Mesothelial cell of epicardium (in vitro differentiated cells): ENCODE measurements at places on chromosomes 7 and 10.

DNA sequence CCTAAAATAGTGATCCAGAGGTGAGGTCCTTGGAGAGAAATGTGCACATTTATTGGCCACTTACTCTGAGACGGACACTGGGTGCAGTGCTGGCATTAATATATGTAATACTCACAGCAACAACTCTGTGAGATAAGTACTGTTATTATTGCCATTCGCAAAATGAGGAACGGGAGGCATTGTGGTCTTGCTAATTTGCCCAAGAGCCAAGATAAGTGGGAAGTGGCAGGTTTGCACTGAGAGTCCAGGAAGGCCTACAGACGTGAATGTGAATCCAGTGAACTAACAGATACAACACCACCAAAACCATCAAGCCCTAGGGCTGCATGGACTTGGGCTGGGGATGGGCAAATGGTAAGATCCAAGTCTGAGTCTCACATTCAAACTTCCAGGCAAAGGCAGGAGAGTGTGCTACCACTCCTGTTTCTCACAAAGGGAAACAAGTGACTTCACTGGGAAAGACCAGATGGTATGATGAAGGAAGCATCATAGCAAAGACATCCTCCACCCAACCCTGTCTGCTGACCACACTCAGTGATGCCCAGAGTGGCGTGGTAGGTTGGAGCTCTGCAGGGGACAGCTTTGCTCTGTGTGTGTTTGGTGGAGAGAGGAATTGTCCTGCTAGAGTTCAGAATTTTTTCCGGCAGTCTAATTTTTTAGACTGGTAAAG lies 19.2 kb downstream of the TMEM273 start:
- no peak for DNase-seq

- no peak for DNase-seq
These were observed 346.0 kb downstream of the ELMO1 start for GRCh38 chr7:37102518-37103137.

DNA sequence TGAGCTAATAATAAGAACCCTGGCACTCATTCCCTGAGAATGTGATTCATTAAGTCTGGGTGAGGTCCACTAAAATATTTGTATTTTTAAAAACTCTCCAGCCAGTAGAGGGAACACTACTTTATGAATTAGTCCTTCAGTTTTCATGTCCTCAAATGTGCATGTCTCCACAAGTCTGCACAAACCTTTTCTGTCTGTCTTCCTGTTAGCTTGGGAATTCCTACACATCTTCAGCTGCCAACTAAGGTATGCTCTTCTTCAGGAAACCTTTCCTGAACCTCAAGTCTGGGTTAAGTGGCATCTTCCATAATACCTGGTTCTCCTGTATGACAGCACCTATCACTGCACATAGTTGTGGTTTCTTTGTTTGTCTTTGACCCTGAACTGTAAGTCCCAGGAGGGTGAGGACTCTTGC lies 119.6 kb upstream of the MKX start:
- no peak for DNase-seq

DNA sequence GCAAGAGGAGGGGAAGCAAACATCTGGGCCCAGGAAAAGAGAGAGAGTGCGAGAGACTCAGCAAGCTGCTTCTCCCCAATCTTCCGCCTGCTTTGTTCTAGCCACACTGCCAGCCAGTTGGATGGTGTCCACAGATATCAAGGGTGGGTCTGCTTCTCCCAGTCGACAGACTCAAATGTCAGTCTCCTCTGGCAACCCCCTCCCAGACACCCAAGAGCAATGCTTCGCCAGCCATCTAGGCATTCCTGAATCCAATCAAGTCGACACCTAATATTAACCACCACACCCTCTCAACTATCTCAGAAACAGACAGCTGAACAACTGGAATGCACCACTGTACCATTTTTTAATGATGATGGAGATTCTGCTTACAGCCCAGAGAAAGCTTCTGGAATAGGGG lies 57.1 kb downstream of the FAM107B start:
- no peak for DNase-seq

- DNase-seq, result no peak
These were observed 144.1 kb upstream of the FAM171A1 start for GRCh38 chr10:15515202-15515601.

DNA sequence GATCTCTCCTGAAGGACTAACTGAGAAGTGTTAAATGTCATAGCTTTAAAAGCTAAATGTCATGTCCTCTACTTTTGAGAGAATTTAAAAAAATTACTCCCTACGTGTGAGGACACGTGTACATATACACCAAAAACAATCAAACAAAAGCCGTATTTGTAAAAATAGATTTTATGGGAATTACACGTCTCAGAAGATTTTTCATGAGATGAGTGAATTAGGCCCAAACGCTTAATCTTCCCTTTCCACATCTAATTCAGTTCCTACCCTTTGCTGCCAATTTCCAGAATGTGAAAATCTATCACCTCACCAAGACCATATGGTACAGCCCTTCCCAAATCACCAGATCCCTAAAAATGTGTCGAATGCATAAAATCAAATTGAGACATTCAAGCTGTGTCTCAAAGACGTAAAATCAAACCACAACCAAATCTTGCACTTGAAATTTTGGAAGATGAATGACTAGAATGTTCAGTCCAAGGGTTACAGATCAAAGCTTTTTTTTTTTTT lies 1.0 kb upstream of the CTTNBP2 start:
- DNase-seq, result no peak

DNA sequence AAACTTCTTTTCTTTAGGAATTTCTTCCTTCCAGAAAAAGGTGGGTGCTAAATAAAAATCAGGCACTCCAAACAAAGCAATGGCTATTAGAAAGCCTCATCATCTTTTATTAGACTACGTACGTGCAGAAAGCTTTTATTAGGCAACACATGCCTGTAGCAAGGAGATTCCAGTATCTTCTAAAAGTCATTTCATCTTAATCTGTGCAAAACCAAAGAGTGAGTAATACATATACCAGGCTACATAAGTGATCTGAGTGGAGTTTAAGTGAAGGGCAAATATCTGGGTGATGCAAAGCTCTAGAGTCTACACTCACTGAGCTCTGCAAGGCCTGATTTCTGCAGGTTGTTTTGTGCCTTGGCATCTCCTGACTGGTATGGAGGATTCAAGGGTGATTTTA lies 231.7 kb downstream of the ELMO1 start:
- no peak for DNase-seq

DNA sequence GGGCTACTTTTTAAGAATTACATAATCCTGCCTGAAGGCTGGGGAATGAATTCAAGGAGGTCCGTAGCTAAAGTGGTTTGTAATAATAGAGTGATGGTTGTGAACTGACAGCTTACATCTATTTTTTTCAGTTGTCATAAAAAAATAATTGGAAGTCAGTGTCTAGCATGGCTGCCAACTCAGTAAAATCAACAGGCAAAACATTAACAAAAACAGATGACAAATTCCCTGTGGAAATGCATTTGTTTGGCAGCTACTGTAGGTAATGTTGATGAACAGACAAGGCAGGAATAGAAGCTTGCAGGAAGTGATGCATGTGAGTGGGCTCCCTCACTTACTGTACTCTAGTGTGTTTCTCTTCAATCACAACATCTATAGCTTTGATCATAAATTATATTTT lies 766.0 kb upstream of the POT1 start:
- DNase-seq, result no peak

DNA sequence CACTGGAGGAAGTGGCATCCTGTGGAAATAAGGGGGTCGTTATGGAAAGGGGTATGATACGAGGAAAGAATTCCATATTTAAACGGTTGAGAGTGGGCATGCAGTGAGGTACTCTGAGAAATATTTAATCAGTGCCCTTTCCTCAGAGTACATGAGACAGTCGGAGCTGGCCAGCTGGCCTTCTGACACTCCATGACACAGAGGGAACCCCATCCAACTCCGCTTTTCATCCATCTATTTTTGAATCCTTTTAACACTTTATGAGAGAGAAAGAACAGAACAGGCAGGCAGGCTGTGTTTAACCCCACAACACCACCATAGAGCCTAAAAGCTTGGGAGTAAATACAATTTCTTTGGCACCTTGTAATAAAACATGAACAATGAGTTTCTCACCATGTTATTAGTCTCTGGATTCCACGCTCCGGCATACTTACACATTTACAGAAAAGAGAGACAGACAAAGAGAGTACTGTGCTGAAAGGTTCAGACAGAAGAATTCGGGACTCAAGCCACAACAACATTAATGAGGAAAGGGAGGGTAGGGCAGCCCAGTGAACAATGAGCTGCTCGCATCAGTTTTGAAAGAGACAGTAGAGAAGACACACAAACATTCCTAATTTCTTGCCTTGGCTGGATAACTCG lies 124.2 kb upstream of the PDLIM1 start:
- no peak for DNase-seq

GRCh38 chr10:131983780-131984179 lies 2.1 kb upstream of the BNIP3 start:
- DNase-seq, result no peak

GRCh38 chr10:45379891-45380540 lies 6.0 kb downstream of the ALOX5 start:
- DNase-seq, result no peak

- DNase-seq, result peak; percentile 95
These were observed 28.2 kb downstream of the SKIDA1 start for GRCh38 chr10:21497177-21497807.

GRCh38 chr7:26841003-26841739 lies 23.2 kb downstream of the SKAP2 start:
- no peak for DNase-seq

GRCh38 chr10:114761205-114762193 lies 60.1 kb upstream of the FHIP2A start:
- DNase-seq, result no peak

- DNase-seq, result no peak
These were observed 21.9 kb downstream of the ADAP1 start for GRCh38 chr7:932651-932975.

GRCh38 chr10:31625566-31625965 lies 303.1 kb downstream of the ARHGAP12 start:
- no peak for DNase-seq

- no peak for DNase-seq
These were observed 8.8 kb downstream of the NAPEPLD start for GRCh38 chr7:103140061-103140460.

- no peak for DNase-seq
These were observed 26.5 kb upstream of the HIBADH start for GRCh38 chr7:27689150-27689549.

DNA sequence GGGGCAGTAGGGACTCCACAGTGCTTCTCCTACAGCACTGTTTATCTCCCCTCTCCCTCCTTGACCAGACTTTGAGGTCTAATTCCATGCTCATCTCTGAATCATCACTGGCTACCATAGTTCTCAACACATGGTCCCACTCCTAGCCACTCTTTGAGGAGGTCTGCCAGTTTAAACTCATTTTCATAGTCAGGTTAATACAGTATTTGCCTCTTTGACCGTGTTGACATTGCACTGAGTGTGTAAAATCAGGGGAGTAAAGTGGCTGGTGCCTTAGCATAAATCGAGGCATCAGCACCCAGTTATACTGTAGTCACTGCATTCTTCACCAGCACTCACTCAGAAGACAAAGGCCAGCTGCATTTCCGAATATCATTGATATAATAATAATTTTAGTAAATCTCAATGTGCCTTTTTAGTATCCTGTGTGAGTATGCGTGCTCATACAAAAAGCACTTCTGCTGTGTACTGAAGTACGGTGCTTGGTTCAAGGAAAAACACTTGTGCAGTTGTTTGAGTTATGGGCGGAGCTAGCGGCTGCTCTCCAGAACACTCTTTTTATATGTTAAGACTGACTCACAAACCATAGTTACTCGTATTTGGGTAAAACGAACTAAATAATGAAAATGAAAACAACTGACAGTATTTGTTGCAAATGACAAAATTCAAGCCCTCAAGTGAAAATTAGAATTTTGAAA lies 89.7 kb downstream of the GALNT11 start:
- no peak for DNase-seq
